ENCODE measurements at places on chromosomes 13 and 19.

DNA sequence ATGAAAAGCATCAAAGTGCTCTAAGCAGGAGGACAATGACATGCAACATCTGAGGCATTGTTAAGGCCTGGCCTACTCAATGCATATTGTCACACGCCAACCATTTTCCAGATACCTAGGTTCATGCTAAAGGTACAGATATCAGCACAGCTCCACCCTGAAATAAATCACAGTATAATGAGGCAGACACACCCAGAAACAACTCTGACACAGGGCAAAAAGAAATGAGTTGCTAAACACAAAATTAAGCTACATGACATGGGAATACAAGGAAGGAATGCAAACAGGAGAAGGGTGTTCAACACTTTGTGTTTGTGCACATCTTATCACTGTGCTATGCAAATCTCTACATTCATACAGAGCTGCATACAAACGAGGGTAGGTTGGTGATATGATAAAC, 86.5 kb downstream of the EPSTI1 start:
- no peak for DNase-seq

DNA sequence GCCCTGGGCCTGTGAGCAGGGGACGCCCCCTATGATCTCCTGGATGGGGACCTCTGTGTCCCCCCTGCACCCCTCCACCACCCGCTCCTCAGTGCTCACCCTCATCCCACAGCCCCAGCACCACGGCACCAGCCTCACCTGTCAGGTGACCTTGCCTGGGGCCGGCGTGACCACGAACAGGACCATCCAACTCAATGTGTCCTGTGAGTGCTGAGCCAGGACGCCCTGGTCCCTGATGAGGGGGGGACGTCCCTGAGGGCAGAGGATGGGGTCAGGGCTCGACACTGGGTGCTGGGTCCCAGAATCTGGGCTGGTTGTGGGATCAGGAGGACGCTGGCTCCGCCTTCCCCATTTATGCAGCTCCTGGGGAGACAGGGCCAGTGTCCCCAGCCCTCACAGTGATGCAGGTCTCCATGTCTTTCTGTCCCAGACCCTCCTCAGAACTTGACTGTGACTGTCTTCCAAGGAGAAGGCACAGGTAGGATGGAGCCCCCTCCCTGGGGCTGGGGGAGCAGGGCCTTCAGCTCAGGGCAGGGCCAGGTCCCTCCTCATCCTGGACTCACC, 2.5 kb downstream of the SIGLEC7 start:
- no peak for DNase-seq

- no peak for DNase-seq
These were observed 28.8 kb downstream of the CELF5 start for GRCh38 chr19:3253270-3253669.

- DNase-seq = no peak
These were observed 130.9 kb downstream of the ZDHHC20 start for GRCh38 chr13:21328201-21328600.

- DNase-seq = peak; percentile 50
These were observed at the start of gene WDR87 for GRCh38 chr19:37905946-37906868. Gene WDR87, minus strand, starts transcription at chr19:37906594. Its CDS starts 8,355 bp downstream, at chr19:37898239.

GRCh38 chr13:59893266-59893665, 270.5 kb downstream of the DIAPH3 start:
- no peak for DNase-seq

- DNase-seq = no peak
These were observed 158.1 kb downstream of the ZIC5 start for GRCh38 chr13:99813336-99814095.

GRCh38 chr19:18954094-18954493, 13.1 kb upstream of the HOMER3 start:
- DNase-seq = no peak

Measured in stimulated activated naive CD8-positive, alpha-beta T cell treated with anti-CD3 and anti-CD28 coated beads, Interleukin-15, Interleukin-2, amounts not matched to agents 100 U/mL and 50 U/mL, for 24 hours (primary cell).